ENCODE measurements at places on chromosomes 6 and 20. TPM values are rescaled to one million over a fixed set of nuclear protein-coding genes. Genes with fewer than 3 reads are reported as not detected.

The TGM3 gene
- not detected for total RNA-seq

The SLC17A2 gene
- total RNA-seq: not detected

The SLC35B3 gene
- total RNA-seq: 5.0 TPM

The UBE2V1 gene
- 173 TPM for total RNA-seq

The MACROD2 gene
- total RNA-seq: 1.9 TPM

The PAX1 gene
- not detected for total RNA-seq

The SALL4 gene
- total RNA-seq: 1.8 TPM

The RAET1G gene
- total RNA-seq: 0.34 TPM

The CCN6 gene
- total RNA-seq: 1.1 TPM

The FOXC1 gene
- total RNA-seq: 10.4 TPM

The NOX3 gene
- total RNA-seq: 0.93 TPM

The MAP7 gene
- total RNA-seq: 0.49 TPM

The MROH8 gene
- total RNA-seq: 0.08 TPM

The GLO1 gene
- 117 TPM for total RNA-seq

The ZNF165 gene
- total RNA-seq: 0.87 TPM

The LHFPL5 gene
- not detected for total RNA-seq

The SMPD2 gene
- total RNA-seq: 10.0 TPM

The C20orf96 gene
- total RNA-seq: 1.1 TPM

The SEMG1 gene
- not detected for total RNA-seq

The COMMD7 gene
- 21.2 TPM for total RNA-seq

The PDE7B gene
- total RNA-seq: 1.6 TPM

The METTL24 gene
- total RNA-seq: not detected

The EBF4 gene
- 0.37 TPM for total RNA-seq

The DAAM2 gene
- 8.3 TPM for total RNA-seq

The SLC32A1 gene
- not detected for total RNA-seq

The ARMH2 gene
- not detected for total RNA-seq

The IRF4 gene
- 3.3 TPM for total RNA-seq

The ZC2HC1B gene
- not detected for total RNA-seq

The PDYN gene
- total RNA-seq: not detected

The SOX12 gene
- 7.7 TPM for total RNA-seq

The OTOR gene
- not detected for total RNA-seq

The C6orf118 gene
- 1.5 TPM for total RNA-seq

The TAAR8 gene
- total RNA-seq: not detected

The COL12A1 gene
- total RNA-seq: 24.8 TPM

The RBM24 gene
- total RNA-seq: 1.5 TPM

The PROKR2 gene
- total RNA-seq: not detected

The OOEP gene
- not detected for total RNA-seq

The CST4 gene
- total RNA-seq: not detected

The FGD2 gene
- not detected for total RNA-seq

The EZR gene
- total RNA-seq: 139 TPM

All from A375 (cell line).